Large intestine (tissue), 12 donors: ENCODE measurements at places on chromosomes 1 and 21. TPM values are rescaled to one million over a fixed set of nuclear protein-coding genes. Genes with fewer than 3 reads are reported as not detected.

DNA sequence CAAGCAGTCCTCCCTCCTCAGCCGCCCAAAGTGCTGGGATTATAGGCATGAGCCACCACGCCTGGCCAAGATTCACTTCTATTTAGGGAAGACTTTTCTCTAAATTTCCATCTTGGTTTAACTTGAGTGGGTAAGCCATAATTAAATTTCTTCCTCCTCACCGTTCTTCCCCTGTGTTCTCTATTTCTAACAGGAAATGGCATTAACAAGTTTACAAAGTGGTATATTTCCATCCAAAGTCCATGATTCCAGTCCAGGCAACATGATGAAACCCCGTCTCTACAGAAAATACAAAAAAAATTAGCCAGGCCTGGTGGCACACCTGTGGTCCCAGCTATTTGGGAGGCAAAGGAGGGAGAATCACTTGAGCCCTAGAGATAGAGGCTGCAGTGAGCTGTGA is 92.1 kb downstream of the ZFYVE9 start:
- no peaks in the 10 kb centered on the region for H3K27me3 ChIP-seq
- no peak for DNase-seq
- H3K4me3 ChIP-seq = no peak overlapping the region
- peaks cover 3% of the 10 kb centered on the region for H3K36me3 ChIP-seq
- no peaks in the 10 kb centered on the region for H3K4me1 ChIP-seq

The ABCG1 gene
- 6.4 TPM for polyA plus RNA-seq

GRCh38 chr1:165738794-165739193 is 29.9 kb downstream of the TMCO1 start:
- no peak overlapping the region for H3K4me3 ChIP-seq
- H3K27me3 ChIP-seq = no peaks in the 10 kb centered on the region
- no peak for DNase-seq
- no peak overlapping the region for H3K27ac ChIP-seq

DNA sequence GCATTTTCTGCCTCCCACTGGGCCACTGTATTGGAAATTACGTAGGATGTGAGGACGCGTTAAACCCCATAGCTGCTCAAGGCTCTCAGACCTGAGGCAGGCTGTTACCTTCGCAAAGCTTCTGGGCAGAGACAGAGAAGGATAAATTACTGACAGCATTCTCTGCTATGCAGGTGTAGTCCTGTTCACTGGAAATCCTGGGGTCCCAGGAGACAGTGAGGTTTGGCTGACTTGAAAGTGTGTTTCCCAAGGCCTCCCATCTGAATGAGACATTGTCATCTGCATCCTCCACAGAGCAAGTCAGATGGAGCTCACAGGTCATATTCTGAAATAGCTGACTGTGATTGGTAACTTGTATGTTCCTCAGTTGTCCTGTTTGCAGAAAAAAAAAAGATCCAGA is 32.0 kb downstream of the SLAMF6 start:
- H3K4me1 ChIP-seq = peaks cover 18% of the 10 kb centered on the region
- no peak for DNase-seq
- no peaks in the 10 kb centered on the region for H3K36me3 ChIP-seq
- no peak overlapping the region for H3K4me3 ChIP-seq

GRCh38 chr1:16613185-16614147 is at the start of gene NBPF1:
Gene NBPF1 (minus strand): TSS chr1:16613564.
- H3K27ac ChIP-seq = peak within 1 kb of the TSS; percentile 59
- H3K36me3 ChIP-seq = peaks cover 8% of the 10 kb centered on the region
- DNase-seq = peak; percentile 100
- H3K27me3 ChIP-seq = no peaks in the 10 kb centered on the region

The POGK gene
- polyA plus RNA-seq = 27.6 TPM

DNA sequence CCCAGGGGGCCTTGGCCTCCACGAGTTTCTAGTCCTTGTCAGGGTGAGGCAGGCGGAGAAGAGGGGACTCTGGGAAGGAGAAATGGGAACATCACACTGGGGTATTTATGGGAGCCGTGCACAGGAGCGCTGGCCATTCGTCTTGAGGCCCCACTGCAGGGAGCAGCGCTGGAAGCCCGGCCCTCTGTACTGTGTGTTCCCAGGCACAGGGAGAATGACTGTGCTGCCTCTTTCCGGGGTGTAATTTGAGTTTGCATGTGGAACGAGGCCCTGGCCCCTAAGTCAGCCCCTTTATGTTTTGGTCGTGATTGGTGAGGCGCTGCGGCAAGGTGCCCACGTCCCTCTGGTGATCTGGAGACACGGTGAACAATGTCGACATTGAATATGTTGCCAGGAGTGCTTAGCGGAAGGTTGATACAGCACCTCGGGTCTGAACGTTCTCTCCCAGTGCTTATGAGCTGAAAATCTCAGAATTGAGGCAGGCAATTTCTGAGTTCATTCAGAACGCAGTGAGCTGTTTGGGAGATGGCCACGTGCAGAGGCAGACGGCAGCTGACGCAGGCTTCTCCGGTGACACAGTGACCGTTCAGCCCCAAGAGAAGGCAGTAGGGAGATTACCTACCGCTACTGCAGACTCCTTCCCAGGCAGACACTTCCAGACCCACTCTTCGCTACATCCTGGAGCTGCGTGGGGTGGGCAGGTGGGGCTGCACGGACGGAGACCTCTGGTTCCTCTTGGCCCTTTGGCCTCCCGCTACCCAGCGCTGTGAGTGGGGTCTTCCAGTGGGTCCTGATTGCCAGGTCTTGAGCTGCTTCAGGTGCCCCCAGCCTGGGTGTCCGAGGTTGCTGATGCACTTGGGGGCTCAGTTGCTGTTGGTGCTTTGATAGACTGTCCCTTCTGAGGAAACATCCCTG is 265.8 kb downstream of the CAMTA1 start:
- no peak for DNase-seq
- no peaks in the 10 kb centered on the region for H3K4me1 ChIP-seq
- H3K4me3 ChIP-seq = no peak overlapping the region
- H3K36me3 ChIP-seq = no peaks in the 10 kb centered on the region
